ENCODE measurements at places on chromosomes 2 and 18.

GRCh38 chr18:5964996-5965395 is 69.7 kb upstream of the TMEM200C start:
- DNase-seq: no peak

DNA sequence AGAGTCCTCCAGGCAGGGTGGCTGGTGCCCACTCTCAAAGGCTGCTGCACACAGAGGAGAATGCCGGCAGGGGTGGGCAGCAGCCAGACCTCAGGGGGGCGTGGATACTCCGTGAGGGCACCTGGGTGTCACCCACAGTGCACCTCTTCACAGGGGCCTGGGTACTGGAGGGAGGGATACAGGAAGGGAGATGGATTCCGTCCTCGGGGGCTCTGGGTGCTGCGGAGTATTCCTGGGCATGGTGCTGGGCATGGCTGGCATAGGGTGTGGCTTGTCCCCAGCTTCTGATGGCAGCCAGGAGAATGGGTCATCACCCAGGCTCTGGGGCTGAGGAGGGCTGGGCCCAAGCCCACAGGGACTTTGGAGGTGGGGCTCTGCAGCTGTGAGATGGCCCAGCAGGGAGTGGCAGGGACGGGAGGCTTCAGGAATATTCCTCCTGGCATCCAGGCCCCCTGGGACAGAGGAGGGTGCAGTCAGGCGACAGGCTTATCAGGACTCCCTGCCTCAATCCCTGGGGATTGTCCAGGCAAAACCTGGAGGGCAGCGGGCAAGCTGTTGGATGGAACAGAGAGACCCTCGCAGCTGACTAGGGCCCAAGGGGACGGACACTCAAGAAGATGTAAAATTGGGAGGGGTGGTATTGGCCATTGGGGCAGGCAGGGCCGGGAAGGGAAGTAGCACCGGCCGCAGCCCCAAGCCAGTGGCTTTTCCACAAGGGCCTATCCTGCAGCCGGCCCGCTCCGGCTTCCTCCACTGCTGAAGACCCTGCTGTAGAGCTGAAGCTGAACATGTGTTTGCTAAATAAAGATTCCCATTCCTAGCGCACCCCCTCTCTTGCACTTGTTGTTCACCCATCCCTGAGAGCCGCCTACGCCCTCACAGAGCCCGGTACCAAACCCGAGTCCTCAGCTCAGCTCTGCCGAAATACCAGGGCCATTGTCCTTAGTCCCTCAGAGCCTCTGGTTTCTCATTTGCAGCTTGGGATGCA is 5.7 kb upstream of the KLHL30 start:
- DNase-seq: no peak

DNA sequence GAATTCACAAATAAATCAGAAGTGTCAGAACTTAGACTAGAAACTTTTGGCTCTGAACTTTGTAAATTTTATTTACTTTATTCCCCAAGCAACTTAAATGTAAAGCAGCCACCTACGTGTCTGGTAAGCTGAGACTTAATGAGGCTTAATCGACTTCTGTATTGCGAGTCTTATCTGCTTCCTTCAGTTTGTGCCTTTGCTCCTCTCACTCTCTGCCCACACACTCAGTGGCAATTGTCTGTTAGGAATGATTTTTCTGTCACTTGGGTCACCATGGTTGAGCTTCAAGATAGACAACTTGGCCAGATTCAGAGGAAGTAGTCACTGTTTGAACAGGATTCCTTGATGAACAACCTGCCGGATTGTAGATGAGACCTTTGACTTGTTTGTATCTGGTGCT is 691.4 kb upstream of the FSHR start:
- no peak for DNase-seq

DNA sequence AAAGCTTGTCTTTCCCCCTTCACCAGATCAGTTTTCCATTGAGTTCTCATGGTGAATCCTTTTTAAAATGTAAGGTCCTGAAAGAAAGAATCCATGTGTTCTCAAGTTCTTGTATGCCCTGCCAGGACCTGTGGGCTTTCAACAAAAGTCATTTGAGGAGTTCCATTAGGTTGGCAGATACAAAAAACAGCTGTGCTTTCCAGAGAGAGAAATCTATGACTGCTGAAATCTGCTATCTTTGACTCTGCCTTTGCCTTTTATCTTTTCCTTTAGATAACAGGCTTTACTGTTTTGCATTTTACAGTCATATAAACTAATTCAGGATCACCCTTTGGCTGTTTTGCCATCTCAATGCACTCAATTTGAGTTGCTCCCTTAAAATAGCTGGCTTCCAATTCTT is 59.7 kb downstream of the CXCR4 start:
- DNase-seq: no peak

DNA sequence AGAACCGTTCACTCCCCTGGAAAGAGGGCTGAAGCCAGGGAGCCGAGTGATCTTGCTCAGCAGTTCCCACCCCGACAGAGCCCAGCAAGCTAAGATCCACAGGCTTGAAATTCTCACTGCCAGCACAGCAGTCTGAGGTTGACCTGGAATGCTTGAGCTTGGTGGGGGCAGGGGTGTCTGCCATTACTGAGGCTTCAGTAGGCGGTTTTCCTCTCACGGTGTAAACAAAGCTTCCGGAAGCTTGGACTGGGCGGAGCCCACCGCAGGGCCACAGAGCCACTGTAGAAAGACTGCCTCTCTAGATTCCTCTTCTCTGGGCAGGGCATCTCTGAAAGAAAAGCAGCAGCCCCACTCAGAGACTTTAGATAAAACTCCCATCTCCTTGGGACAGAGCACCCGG is 180.8 kb downstream of the WDR7 start:
- no peak for DNase-seq

DNA sequence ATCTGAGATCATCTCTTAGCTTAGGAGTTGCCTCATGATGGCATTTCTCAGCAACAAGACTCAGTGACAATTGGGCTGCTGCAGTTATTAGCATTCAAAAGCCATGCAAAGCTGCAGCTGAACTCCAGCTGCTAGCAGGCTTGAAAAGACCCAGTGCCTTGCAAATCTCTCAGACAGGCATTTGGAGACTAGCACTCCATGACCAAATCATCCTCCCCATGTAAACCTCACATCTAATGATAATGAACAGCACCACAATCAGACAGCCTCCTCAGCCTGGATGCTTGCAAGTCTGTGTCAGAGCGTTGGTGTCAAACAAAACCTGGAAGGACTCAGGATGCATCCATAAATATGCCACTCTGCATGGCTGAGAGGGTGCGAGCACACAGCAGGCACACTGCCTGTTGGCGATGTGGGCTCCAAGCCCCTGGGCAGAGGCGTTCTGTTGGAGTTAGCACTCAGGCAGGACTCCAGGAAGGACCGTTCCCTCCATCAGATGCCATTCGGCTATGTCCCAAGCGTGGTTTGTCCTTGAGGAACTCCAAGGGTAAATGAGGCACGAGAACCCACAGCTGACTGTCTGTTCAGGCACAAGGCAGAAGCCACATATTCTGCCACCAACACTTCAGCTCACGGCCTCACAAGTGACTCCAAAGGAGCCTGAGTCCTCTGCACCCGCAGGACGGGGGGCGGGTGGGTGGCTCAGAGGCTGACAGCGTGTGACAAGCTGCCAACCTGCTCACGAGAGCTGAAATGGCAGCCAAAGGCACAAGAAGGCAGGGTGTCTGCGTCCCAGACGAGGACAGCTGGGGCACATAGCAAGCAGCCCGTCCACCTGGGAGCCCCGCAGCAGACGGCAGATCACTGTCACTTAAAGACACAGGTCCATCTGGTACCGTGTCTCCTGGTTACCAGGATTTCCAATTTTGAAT is 183.8 kb downstream of the MYT1L start:
- no peak for DNase-seq

DNA sequence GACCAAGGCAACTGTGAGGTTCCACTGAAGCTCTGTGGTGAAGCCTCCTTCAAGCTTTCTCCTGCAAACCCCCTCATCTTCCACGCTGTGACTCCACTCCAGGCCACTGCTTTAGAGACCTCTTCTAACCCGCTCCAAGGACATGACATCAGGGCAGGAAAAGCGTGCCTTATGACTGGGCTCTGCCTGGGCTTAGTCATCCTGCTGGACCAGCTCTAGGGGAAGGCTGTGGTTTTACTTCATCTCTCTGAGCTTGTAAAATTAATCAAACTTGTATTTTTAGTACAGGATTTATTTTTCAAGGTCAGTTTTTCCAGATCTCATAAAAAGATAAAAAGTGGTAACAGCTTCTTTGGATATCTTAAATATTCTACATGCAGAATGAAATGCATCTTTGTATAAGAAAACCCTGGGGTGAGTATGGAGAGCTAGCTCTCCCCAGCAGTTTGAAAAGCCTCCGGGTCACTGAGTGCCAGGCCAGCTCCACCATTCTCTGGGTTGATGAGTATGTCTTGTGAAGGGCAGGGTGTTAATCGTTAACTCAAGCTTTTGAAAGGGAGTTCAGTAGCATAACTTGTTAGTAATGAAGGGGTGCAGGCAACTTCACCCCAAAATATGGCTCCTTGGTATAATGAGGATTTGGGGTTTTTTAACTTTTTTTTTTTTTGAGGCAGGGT is 33.1 kb upstream of the YPEL5 start:
- no peak for DNase-seq
